ENCODE measurements at places on chromosomes 6 and 20.

GRCh38 chr6:47512872-47513271 is 35.3 kb downstream of the CD2AP start:
- H3K27ac ChIP-seq = no peak overlapping the region
- H3K27me3 ChIP-seq = no peaks in the 10 kb centered on the region
- DNase-seq = no peak

- peaks cover 8% of the 10 kb centered on the region for H3K4me1 ChIP-seq
- no peak overlapping the region for H3K27ac ChIP-seq
- no peaks in the 10 kb centered on the region for H3K36me3 ChIP-seq
- no peaks in the 10 kb centered on the region for H3K27me3 ChIP-seq
These were observed 75.7 kb upstream of the RALY start for GRCh38 chr20:33917831-33918525.

GRCh38 chr6:78768271-78768670 is 99.1 kb upstream of the IRAK1BP1 start:
- no peaks in the 10 kb centered on the region for H3K36me3 ChIP-seq
- H3K4me1 ChIP-seq = no peaks in the 10 kb centered on the region
- H3K27me3 ChIP-seq = no peaks in the 10 kb centered on the region
- no peak for DNase-seq

GRCh38 chr6:160439751-160440150 is 91.6 kb downstream of the SLC22A3 start:
- no peak overlapping the region for H3K4me3 ChIP-seq
- H3K36me3 ChIP-seq = no peaks in the 10 kb centered on the region
- no peak overlapping the region for H3K27ac ChIP-seq

GRCh38 chr6:159999240-159999671 is 30.4 kb downstream of the IGF2R start:
- no peak overlapping the region for H3K27ac ChIP-seq
- DNase-seq = no peak
- no peak overlapping the region for H3K4me3 ChIP-seq
- H3K27me3 ChIP-seq = no peaks in the 10 kb centered on the region

- no peak for DNase-seq
- no peaks in the 10 kb centered on the region for H3K27me3 ChIP-seq
- H3K4me3 ChIP-seq = no peak overlapping the region
These were observed 125.0 kb downstream of the SIM1 start for GRCh38 chr6:100339574-100340255.

Data from GM12878 (cell line).